ENCODE measurements at places on chromosomes 4 and X.
A peak's percentile ranks its signal among the peaks of the same experiment; 100 is the strongest.

GRCh38 chrX:132393992-132394391 is 94.8 kb downstream of the MBNL3 start:
- no peak for DNase-seq

DNA sequence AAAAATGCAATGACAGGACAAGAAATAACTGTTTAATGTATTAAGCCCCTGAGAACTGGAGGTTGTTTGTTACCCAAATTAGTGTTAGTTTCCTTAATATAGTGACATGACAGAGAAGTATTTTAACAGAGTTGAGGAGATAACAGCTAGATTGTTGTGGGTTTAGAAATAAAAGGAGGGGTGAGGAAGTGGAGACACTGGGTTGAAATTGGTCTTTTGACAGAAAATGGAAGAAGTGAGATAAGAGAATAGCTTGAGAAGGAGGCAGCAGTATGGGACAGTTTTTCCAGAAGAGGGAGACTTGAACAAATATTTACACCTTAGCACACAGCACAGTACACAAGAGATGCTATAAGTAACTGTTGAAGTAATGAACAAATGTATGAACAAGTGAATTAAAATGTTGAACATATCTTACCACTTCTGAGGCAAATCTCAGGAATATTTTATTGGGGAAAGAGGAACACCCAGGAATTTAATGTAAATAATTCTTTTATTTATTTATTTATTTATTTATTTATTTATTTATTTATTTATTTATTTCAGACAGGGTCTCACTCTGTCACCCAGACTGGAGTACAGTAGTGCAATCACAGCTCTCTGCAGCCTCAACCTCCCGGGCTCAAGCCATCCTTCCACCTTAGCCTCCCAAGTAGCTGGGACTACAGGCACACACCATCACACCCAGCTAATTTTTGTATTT is 58.0 kb upstream of the EGFL6 start:
- no peak for DNase-seq

GRCh38 chrX:18557879-18558278 is 114.0 kb downstream of the RS1 start:
- no peak for DNase-seq

GRCh38 chr4:95044324-95044837 is 286.6 kb downstream of the BMPR1B start:
- no peak for DNase-seq

DNA sequence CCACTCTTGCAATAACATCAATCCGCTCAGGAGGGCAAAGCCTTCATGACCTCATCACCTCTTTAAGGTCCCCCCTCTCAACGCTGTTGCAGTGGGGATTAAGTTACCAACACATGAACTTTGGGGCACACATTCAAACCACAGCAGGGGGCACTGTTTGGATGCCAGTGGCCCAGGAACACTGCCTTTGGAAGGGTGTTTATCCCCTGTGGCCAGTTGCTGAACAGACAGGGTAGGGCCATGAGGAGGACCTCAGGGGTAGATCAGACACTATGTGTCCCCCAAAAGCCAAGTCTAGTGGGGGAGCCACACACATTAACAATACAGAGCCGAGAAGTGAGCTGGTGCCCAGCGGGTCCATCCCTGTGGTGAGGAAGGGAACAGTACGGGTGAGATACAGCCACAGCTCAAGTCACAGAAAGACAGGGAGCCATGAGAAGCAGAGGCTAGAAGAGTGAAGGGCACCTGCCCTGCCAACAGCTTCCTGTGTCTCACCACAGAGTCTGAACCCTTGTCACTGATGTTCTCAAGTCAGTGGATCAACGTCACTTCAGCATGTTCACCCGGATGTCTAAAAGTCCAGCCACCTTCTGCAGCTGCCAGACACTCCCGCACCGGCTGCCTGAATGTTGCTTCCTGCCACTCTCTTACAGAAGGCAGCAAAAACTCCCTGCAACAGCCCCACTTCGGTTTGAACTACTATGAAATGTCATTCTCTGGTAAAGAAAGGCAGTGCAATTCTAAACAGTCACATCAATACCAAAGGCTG is 19.9 kb upstream of the MXD4 start:
- peak; percentile 65 for DNase-seq

DNA sequence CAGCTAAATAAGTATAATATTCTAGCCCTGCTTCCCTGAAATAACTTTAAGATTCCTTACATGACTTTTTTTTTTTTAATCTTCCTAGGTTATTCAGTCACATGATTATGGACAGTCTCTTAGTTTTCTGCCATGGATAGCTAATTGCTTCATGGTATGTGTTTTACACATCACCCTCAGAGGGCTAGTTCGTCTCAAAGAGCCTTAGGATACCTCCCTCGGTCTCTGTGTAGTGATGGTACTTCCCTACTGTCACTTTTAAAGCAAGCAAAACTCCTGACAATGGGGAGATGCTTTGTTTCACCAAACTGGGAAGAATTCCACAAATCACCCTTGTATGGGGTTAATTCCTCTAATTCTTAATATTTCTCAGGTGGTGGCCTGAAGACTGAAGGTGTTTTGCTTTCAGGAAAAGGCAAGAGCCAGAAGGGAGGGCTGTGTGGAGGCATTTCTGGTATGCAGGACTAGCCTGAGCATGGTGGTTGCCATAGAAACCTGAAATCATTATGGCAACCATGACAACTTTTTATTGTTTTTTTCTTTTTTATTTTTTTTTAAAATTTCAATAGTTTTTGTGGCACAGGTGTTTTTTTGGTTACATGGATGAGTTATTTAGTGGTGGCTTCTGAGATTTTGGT is 70.4 kb downstream of the BEX3 start:
- no peak for DNase-seq

DNA sequence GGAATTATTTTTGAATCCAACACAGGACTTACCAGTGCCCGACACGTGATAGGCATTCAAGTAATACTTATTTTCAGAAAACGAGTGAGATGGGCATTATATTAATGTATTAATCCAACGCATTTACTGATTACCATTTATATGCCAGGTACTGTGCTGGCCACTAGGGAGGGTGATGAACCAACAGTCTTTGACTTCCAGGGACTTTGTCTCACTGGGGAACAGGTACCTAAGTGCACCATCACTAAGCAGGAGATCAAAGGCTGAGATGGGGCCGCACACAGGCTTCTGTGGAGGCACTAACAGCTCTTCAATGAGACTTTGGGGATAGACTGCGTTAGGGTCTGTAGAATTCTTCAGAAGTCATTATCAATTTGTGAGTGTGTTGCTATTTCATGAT is 5.7 kb upstream of the TADA2B start:
- DNase-seq: no peak

DNA sequence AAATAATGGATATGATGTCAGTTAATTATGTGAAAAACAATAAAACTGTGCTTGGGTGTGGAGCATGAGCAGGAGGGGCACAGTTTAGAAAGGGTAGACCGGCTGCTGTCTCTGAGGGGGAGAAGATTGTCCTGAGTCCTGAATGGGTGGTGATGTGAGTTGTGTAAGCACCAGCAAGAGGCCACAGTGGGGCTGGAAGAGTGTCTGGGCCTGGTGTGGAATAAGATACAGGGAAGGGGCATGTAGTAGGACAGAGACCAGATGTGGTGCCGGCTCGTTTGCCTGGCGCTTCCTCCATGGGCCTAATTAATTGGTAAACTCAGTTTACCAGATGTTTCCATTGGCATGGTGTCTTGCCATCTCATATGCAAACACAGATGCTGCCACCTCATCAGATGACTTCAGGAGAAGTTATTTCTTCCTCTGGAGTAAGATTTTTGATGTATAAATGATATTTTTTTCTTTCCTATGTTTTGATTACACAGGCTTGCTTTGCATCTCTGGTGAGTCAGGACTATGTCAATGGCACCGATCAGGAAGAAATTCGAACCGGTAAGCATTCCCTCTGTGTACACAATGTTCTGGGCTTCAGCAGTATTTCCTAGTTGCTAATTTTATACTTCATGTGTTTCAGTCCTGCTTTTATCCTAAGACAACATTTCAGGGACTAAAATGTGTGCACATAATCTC is 5.1 kb downstream of the MED28 start:
- no peak for DNase-seq

DNA sequence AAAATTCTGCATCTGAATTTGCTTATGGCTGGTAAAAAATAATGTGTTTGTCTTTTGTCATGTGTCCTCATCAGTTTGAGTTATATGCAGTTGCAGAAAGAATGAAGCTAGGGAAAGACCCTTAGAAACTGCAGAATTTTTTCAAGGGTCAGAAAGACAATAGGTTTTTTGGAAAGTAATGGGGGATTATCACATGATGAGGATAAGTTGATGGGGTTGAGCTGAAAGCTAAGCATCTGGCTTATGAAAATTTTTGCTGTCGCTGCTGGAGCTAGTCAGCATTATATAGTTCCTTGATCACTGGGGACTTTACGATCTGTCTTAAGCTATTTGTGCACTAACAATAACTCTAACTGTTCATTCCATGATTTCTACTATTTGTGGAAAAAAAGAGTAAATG is 331.7 kb downstream of the PPARGC1A start:
- DNase-seq: no peak

- no peak for DNase-seq
Observed at GRCh38 chrX:55908661-55909212, 191.2 kb downstream of the RRAGB start.

GRCh38 chr4:159768016-159768415 is 665.1 kb downstream of the RAPGEF2 start:
- no peak for DNase-seq

GRCh38 chr4:14478504-14478903 is 523.8 kb upstream of the CPEB2 start:
- no peak for DNase-seq

GRCh38 chrX:30787012-30787411 is 102.0 kb downstream of the TAB3 start:
- DNase-seq: no peak

- no peak for DNase-seq
Observed at GRCh38 chrX:17553961-17554482, 179.0 kb downstream of the NHS start.

DNA sequence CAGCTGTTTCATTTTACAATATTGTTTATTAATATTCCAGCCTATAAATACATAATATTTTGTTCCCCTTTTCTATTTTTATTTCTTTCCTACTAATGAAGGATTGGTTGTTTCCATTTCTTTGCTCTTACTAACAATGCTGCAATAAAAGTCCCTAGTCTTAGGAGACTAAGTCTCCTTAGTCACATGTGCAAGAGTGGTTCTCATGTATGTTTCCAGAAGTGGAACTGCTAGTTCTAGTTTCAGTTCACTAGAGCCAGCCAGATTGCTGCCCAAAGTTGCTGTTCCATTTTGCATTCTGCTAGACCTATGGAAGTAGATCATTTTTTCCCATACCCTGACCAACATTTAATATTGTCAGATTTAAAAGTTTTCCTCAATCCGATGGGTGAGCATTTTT is 44.3 kb downstream of the CNGA1 start:
- no peak for DNase-seq

DNA sequence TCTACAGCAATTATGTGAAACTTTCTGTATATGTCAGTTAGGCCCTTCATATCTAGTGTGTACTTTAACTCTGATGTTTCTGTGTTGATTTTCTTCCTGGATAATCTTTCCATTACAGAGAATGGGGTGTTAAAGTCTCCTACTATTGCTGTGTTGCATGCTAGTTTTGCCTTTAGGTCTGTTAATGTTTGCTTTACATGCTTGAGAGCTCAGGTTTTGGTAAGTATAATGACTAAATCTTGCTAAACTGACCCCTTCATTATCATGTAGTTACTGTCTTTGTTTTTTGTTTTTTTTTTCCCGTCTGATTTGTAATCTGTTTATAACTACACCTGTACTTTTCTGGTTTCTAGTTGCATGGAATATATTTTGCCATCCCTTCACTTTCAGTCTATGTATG is 63.6 kb upstream of the UGT2B15 start:
- DNase-seq: no peak

GRCh38 chr4:136009258-136009832 is 1522.9 kb downstream of the PCDH18 start:
- DNase-seq: no peak

GRCh38 chrX:42797651-42798269 is 19.8 kb upstream of the PPP1R2C start:
- no peak for DNase-seq

- DNase-seq: no peak
Observed at GRCh38 chr4:16110661-16111290, 27.0 kb upstream of the PROM1 start.

DNA sequence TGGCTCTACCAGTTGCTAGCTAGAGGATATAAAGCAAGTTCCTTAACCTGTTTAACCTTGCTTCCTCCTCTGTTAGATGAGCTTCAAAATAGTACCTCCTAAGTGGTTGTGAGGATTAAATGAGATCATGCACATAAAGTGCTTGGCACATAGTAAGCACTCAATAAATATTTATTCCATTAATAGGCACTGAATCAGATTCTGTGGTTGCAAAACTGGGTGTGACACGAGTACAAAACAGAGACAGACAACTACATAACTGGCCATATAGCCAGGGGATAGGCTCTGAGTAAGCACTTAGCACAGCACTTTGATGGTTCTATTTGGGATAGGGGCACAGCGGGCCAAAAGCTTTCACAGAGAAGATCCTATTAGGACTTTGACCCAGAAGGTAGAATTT is 150.3 kb downstream of the RELL1 start:
- no peak for DNase-seq

DNA sequence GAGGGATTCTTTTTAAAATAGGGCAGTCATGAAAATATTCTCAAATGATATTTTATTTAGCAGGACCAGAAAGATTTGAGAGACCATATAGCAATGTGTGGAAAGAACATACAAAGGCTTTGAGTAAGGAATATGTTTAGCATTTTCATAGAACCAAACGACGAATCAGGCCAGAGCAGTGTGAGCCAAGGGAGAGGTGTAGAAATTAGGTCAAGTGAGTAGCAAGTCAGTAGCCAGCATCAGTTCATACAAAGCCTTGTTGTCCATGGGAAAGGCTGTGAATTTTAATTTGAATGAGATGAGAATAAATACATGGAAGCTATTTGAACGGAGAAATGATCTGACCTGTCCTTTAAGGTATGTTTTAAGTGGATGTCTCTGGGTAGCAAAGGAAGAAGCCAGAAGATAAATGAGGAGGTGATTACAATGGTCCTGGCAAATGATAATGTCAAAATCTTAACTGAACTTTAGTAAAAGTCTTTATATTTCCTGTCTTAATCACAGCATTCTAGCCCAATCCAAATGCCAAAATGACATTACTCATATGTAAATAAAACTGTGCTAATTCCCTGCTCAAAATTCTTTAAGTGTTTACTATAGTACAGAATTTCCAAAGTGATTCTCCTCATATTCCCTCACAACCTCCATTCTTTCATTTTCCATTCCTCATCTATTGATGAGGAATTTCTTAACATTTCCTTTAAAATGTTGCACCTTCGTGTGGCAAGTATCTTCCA is 155.7 kb upstream of the SLIT2 start:
- no peak for DNase-seq

Measured in stimulated activated CD8-positive, alpha-beta memory T cell treated with anti-CD3 and anti-CD28 coated beads, Interleukin-7, amount 100 ng/mL, for 1 hour (primary cell).